ENCODE measurements at places on chromosomes 1 and 21. TPM values are rescaled to one million over a fixed set of nuclear protein-coding genes. Genes with fewer than 3 reads are reported as not detected.

DNA sequence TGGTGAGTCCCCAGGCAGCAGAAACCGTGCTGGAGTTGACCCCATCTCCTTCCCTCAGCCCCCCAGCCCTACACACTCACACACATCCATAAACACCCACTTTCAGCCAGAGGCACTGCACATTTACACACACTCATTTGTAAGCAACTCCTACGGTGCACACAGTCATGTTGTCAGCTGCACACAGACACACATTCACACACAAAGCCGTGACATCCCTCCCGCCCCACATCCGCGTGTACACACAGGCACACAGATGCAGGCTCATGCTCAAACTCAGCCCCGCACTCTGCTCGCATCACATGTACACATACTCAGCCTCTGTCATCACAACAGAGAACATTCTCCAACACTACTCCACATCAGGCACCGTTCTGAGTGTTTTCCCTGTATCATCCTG, 47.6 kb downstream of the LACTBL1 start:
- no peak for DNase-seq

DNA sequence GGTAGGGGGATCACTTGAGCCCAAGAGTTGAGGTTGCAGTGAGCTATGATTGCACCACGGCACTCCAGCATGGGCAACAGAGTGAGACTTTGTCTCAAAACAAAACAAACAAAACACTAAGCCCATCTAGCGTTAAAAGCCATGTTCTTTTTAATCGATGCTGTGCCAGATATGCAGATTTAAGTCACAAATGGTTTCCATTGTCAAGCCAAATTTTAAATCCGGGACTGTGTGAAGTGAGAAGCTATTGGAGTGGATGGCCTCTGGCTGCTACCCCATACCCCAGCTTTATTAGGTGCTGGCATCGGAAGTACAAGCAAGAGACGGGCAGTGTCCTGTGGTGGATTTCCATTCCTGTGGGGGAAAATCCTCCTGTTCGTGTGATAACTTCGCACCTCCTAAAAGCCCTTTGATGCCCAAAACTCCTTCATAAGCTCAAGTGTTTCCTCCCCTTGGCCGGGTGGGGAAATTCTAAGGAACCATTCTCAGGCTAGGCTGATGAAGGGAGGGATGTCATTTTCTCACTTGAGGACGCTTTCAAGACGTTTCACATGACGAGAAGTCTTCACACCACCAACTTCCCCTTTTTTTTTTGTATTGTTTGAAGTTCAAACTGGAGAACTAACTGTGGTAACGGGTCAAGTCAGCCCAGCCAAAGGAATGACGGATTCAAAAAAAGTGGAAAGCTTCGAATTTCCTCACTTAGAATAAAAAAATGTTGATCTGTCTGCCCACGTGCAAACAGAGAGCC, 140.8 kb downstream of the KAZN start:
- no peak for DNase-seq

- DNase-seq = no peak
Observed at GRCh38 chr1:28512058-28512611, 6.3 kb downstream of the RCC1 start.

PCSK9 gene
- polyA plus RNA-seq = 0.09 TPM

- peak; percentile 66 for DNase-seq
Observed at GRCh38 chr1:3598051-3598491, 13.2 kb downstream of the MEGF6 start.

FBXO44 gene
- 24.3 TPM for polyA plus RNA-seq

GRCh38 chr1:36781098-36781497, 253.2 kb downstream of the GRIK3 start:
- DNase-seq = no peak

REN gene
- 0.41 TPM for polyA plus RNA-seq

DNA sequence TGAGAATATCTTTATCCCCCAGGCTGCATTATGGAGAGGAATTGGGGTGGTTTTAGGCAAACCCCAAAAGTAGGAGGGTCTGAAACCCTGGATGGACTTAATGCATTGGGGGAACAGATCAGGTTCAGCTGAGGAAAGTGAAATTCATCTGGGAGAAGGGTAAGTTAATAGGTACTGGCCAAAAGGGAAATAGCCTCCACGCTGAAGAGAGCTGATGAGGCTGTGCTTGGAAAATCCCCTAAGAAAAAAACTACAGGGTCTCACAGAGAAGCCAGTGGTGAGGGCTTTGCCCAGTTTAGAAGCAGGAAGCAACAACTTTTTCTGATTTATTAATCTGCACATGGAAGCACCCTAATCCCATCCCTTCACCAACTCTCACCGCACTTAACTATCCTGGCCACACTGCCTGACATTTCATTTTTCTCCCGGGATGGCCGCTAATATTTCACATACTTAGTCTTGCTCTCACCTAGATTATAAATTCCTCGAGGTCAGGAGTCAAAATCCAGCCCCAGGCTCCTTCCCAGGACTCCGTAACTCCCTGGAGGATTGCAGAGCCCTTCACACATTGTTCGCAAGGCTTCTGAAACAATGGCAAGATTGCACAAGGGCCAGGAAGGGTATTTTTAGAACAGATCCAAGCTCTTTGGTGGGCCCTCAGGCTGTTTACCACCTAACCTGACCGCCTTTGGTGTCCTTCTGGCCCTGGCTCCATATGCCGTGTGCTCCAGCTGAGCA, 60.9 kb upstream of the TARBP1 start:
- DNase-seq = no peak

GRCh38 chr1:207858806-207859205, 52.1 kb downstream of the CD34 start:
- DNase-seq = no peak
